ENCODE measurements at places on chromosomes 2 and 18. TPM values are rescaled to one million over a fixed set of nuclear protein-coding genes. Genes with fewer than 3 reads are reported as not detected.

PROM2 gene
- 4.3 TPM for polyA plus RNA-seq

TMEM247 gene
- polyA plus RNA-seq: not detected

ANKRD53 gene
- polyA plus RNA-seq: 0.71 TPM

PTPRM gene
- polyA plus RNA-seq: 55.6 TPM

C2orf78 gene
- 0.02 TPM for polyA plus RNA-seq

CYRIA gene
- 7.2 TPM for polyA plus RNA-seq

NT5DC4 gene
- 0.25 TPM for polyA plus RNA-seq

DAPL1 gene
- 47.4 TPM for polyA plus RNA-seq

DHRS9 gene
- 3.1 TPM for polyA plus RNA-seq

MC4R gene
- polyA plus RNA-seq: 0.30 TPM

FKBP1B gene
- polyA plus RNA-seq: 9.3 TPM

GALNT13 gene
- 0.05 TPM for polyA plus RNA-seq

CRIM1 gene
- polyA plus RNA-seq: 24.3 TPM

GALR1 gene
- polyA plus RNA-seq: 0.02 TPM

NEU2 gene
- polyA plus RNA-seq: not detected

STAM2 gene
- 13.0 TPM for polyA plus RNA-seq

LINC00305 gene
- polyA plus RNA-seq: 0.05 TPM

SULT1C3 gene
- polyA plus RNA-seq: not detected

MERTK gene
- 16.5 TPM for polyA plus RNA-seq

B3GNT7 gene
- polyA plus RNA-seq: 1.8 TPM

RESP18 gene
- polyA plus RNA-seq: 0.07 TPM

C2orf92 gene
- 13.1 TPM for polyA plus RNA-seq

KCNIP3 gene
- 5.3 TPM for polyA plus RNA-seq

ANKRD30B gene
- polyA plus RNA-seq: 0.02 TPM

POTEI gene
- polyA plus RNA-seq: 0.14 TPM

CDK15 gene
- polyA plus RNA-seq: 0.18 TPM

CBLN2 gene
- 0.25 TPM for polyA plus RNA-seq

Data from thymus (tissue), 14 donors.